ENCODE measurements at places on chromosomes 16 and 17. TPM values are rescaled to one million over a fixed set of nuclear protein-coding genes. Genes with fewer than 3 reads are reported as not detected.

- H3K27me3 ChIP-seq, result no peaks in the 10 kb centered on the region
- DNase-seq, result no peak
- no peak overlapping the region for H3K4me3 ChIP-seq
- H3K4me1 ChIP-seq, result no peaks in the 10 kb centered on the region
- no peaks in the 10 kb centered on the region for H3K36me3 ChIP-seq
- no peak overlapping the region for H3K27ac ChIP-seq
These were observed 30.2 kb downstream of the TBX4 start for GRCh38 chr17:61482467-61482866.

Gene ITGAX
- total RNA-seq, result 45.9 TPM

GRCh38 chr17:5220074-5220473 is 14.6 kb downstream of the SCIMP start:
- H3K4me3 ChIP-seq, result no peak overlapping the region
- H3K36me3 ChIP-seq, result no peaks in the 10 kb centered on the region
- H3K4me1 ChIP-seq, result no peaks in the 10 kb centered on the region
- H3K27ac ChIP-seq, result no peak overlapping the region
- no peaks in the 10 kb centered on the region for H3K27me3 ChIP-seq
- no peak for DNase-seq

Gene SOCS7
- 31.2 TPM for total RNA-seq

Gene IKZF3
- 15.9 TPM for total RNA-seq

Gene AANAT
- total RNA-seq, result not detected

Gene GRAP
- total RNA-seq, result 9.7 TPM

Gene CDRT4
- 0.79 TPM for total RNA-seq
